CD4-positive, alpha-beta T cell treated with Interleukin-15 for 4 hours (primary cell): ENCODE measurements at places on chromosomes 16 and 17.

- DNase-seq = no peak
These were observed 12.5 kb downstream of the CMTM3 start for GRCh38 chr16:66617010-66617434.

GRCh38 chr16:86231321-86231995, 278.9 kb upstream of the FOXF1 start:
- no peak for DNase-seq

DNA sequence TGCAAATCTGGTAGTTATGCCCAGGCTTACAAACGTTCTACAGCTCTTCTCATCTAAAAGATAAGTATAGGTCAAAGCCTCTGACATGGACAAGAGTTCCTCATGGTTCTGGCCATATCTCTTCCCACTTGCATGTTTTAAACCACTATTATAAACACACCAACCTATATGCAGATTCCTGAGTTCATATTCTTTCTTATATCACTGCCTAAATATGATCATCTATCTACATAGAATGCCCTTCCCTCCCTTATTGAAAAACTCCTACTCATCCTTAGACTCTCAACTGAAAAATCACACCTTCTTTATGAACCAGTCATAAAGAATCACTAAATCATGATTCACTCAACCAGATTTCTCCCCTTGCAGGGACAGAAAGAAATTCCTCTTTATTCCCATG, 128.2 kb downstream of the CEP112 start:
- no peak for DNase-seq

- no peak for DNase-seq
These were observed 22.1 kb downstream of the C17orf58 start for GRCh38 chr17:67974185-67974584.

DNA sequence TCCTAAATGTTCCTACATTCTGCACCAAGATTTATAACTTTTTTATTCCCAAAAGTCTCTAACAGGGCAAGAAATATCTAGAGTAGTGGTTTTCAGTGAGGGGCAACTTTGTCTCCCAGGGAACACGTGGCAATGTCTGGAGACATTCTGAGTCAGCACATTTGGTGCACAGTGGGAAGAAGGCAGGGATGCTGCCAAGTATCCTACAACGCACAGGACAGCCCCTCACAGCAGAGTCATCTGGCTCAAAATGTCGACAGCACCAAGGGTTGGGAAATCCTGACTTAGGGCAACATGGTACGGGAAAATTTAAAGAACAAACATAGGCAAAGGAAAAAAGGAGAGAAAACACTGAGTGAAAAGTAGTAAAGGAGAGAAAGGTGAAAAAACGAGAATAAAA, 61.8 kb downstream of the SMG6 start:
- no peak for DNase-seq

DNA sequence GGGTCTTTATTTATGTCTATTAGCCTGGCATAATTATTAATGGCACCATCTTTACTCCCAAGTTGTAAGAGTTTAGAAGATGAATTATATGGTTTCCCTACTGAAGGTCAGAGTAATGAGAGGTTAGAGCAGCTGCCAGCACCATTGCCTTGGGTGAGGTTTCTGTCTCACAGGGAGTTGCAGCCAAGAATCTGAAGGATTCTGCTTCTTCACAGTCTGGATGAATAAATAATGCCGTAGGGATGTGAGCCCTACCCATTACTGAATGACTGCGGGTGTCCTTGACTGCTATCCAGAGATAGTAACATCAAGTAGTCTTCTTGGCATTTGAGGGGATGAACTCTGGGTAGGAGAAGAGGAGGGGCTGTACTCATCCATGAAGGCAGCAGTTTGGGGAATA, 52.8 kb upstream of the SMIM36 start:
- no peak for DNase-seq

DNA sequence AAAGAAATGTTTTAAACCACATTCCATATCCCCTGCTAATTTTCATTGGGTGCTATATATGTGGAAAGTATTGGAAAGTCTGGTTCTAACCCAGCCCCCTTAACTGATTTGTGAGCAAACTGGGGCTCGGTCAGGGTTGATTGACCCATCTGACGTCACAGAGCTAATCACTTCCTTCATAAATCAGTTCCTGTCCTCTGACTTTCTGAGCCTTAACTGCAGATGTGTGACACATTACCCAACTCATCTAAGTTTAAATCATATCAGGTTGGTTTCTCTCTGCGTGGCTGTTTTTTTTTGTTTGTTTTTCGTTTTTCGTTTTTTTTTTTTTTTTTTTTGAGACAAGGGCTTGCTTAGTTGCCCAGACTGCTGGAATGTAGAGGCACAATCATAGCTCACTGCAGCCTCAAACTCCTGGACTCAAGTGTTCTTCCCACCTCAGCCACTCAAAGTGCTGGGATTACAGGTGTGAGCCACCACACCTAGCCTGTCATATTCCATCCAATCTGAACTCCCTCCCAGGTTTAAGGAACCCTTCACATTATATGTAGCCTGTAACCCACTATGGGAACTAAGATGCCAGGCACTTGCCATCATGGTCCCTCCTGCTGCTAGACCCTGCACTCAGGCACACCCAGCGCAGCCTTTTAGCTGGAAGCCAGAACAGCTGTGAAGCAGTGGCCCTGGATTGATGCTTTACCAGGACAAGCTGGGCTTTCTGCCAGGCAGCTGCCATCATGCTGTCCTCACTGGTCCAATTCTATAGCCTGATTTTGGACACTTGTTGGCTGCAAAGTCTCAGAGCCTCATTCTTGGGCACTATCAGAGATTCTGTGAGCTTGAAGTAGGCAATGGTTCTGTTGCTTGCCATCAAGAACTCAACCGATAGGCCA, 6.9 kb upstream of the BPTF start:
- no peak for DNase-seq

GRCh38 chr16:56966093-56966475, 4.3 kb downstream of the CETP start:
- no peak for DNase-seq

DNA sequence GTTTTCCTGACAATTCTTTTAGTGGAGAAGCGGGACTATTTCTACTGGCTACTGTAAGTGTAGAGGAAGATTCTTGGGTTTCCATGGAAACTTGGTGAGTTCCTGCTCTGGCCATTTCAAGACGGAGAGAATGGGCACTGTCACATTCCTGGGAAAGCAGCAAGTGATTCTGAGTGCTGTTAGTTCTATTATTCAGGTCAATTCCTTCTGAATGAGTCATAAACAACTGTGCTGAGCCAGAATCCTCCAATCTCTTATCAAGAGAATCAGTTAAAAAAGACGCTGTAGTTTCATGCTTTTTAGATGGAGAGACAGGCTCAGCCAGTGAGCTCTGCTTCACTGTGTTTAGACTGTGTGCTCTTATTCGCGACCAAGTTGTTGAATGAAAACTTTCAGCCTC, 19.6 kb downstream of the AKAP10 start:
- DNase-seq = no peak

- no peak for DNase-seq
These were observed 939 bp downstream of the CORO6 start for GRCh38 chr17:29621751-29622194.

DNA sequence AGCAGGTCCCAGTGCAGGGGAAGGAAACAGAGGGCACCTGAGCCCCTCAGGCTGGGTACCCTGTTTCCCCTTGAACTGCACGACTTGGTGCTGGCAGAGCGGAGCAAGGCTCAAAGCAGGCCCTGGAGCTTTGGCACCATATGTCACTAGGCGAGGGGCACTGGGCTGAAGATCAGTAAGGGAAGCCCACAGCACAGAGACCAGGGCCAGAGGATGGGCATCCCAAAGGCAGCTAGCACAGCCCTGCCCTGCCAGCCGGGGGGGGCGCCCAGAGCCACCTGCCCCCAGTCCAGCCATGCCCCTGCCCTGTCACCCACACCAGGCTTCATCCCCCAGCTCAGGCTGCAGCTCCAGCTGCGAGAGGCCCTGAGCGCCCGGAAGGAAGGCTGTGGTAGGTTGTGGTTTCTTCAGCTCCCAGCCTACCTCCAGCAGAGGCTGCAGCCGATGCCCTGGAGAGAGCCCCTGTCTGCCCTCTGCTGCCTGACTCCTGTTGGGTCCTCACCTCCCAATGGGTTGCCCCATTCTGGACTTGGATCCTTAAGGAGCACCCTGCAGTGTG, 10.9 kb downstream of the NHERF1 start:
- peak; percentile 58 for DNase-seq

- no peak for DNase-seq
These were observed 25.8 kb downstream of the EPN2 start for GRCh38 chr17:19262650-19263631.

- DNase-seq = peak; percentile 40
These were observed 10.6 kb downstream of the ADCY7 start for GRCh38 chr16:50276801-50277555.

DNA sequence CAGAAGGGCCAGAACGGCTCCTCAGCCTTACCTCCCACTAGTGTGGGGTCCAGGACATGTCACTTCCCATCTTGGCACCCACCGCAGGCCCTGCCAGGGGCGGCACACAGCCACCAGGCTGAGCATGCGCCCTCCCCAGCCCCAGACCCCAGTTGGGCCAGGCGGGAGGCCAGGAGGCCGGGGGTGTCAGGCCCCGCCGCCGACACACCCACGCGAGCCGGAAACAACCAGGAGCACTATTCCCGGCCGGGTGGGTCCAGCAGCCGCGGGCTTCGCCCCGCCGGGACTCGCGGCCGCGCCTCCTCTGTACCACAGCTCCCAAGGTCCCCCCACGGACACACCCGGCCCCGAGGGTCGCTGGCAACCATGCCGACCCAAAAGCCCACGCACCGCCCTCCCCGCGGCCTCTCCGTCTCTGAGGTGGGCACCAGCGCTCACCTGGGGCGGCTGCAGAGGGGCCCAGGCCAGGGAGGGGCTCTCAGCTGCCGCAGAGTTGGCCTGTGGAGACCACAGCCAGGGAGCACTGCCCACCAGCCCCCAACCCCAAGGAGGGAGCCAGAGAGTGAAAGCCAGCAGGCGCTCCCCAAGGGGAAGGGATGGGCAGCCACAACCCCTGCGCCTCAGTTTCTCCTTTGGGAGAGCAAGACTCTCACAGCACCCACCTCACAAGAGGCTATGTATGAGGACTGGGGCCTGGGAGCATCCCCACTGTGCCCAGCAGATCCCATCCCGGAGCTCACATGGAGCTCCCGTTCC, 18.0 kb downstream of the B9D1 start:
- no peak for DNase-seq

DNA sequence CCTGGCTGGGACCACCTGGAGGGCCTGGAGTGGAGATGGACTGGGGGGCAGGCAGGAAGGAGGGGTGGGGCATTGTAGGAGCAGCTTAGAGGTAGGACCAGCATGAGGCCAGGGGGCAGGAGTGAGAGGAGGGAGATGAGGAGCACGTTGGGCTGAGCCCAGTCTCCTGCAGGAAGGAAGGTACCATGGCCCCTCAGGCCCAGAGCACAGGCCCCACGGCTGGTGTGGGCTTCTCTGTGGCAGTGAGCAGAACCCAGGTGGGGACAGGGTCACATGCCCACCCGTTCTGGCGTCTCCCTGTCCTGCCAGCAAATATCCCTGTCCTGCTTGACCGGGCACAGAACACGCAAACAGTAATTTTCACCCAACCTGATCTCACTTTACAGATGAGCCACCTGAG, 141.8 kb downstream of the ENGASE start:
- no peak for DNase-seq

- no peak for DNase-seq
These were observed 3.1 kb upstream of the MED11 start for GRCh38 chr17:4728124-4728523.

GRCh38 chr17:69716556-69716955, 302.1 kb downstream of the MAP2K6 start:
- DNase-seq = no peak

- DNase-seq = no peak
These were observed 2293.6 kb downstream of the TP53TG3F start for GRCh38 chr16:35752773-35753558.

DNA sequence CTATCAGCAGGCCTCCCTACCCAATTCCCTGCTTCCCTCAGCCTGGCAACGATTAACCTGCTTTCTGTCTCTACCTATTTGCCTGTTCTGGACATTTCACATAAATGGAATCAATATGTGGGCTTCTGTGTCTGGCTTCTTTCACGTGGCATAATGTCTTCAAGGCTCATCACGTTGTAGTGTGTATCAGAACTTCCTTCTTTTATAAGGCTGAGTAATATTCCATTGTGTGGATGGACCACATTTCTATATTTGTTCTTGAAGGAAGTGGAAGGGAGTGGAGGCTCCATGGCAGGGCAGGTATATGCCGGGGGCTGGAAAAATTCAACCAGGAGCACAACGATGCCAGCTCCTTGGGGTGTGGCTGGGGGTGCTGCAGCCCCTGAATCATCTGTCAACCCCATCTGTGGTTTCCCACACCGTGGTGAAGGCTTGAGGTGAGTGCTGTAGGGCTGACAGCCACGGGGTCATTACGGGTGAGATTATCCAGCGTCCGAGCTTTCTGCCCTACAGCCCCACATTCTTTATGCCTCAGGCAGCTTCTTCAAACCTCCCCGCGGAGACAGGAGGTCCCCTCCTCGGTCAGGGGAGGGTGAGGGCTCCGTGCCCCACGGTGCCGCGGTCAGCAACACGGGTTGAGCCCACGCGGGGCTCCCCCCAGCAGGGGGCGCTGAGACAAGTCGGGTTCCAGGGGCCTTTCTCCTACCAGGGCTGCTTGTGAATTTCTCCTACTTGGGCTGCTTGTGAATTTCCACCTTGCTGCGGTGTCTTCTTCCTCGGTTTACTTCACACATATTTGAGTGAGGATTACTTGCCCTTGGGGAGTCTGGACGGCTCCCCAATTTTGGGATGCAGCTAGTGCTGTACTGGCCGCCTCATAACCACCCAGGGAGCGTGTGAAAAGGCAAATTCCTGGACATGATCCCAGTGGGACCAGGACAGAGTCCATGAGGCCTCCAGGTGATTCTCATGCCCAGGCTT, 18.3 kb upstream of the WFIKKN2 start:
- DNase-seq = peak; percentile 54

GRCh38 chr17:55452139-55452790, 30.6 kb upstream of the MMD start:
- no peak for DNase-seq

- no peak for DNase-seq
These were observed 22.2 kb downstream of the KIAA0513 start for GRCh38 chr16:85049706-85050305.

DNA sequence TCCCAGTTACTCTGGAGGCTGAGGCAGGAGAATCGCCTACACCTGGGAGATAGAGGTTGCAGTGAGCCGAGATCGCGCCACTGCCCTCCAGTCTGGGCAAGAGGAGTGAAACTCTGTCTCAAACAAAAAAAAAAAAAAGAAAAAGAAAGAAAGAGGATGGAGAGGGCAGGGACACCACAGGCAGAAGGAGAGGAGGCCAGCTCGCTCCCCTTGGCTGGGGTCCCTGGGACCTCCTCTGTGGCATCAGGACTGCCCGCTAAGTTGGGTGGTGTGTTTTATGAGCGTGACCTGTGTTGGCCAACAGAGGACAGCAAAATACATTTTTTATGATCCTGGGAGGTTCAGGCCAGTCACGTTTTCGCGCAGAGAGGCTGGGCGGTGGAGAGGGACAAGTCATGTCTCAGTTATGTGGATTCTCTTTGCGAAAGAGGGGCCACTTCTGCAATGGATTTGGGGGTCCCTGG, 229.6 kb downstream of the MRTFB start:
- DNase-seq = peak; percentile 23

DNA sequence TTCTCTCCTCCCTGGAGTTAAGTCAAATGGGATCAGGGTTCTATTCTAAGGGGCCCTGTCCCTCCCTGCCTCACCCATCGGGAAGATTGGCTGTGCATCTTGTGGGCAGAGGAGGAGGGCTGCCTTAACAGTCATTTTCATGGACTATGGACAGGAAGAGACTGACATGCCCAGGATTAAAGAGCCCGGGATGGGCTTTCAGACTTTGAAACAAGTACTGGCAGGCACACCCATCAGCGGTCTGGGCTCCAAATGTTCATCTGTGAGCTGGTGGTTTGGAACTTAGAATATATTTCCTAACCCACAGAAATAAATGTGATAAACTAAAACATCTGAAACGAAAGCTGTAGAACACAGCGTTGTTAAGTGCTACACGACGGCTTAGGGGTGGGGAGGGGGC, 6.5 kb downstream of the SLC6A4 start:
- DNase-seq = no peak
